Fibroblast of skin of back (primary cell): ENCODE measurements at places on chromosomes 11 and 22.

DNA sequence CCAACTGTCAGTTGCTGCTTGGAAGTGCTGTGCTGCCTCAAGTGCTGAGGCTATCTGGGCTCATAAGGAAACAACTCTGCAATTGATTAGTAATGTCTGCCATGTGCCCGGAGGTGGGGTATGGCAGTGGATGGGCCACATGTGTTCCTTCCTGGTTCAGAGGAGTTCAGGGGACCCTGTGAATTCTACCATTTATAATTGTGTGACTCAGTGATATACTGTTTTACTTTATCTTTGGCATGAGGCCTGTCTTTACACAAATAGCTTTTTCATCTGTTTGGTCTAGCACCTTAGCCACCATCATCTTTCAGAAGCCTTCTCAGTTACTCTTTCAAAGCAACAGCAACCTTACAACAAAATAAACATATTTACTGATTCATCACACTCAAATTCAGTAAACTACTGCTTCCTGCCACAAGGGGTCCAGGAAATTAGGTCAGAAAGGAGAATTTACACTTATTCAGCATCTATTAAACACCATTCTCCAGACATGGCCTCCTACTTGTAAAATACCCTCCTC, 20.9 kb downstream of the DKK3 start:
- DNase-seq, result peak; percentile 78

- DNase-seq, result no peak
Observed at GRCh38 chr11:3986301-3986700, 108.3 kb upstream of the RRM1 start.

DNA sequence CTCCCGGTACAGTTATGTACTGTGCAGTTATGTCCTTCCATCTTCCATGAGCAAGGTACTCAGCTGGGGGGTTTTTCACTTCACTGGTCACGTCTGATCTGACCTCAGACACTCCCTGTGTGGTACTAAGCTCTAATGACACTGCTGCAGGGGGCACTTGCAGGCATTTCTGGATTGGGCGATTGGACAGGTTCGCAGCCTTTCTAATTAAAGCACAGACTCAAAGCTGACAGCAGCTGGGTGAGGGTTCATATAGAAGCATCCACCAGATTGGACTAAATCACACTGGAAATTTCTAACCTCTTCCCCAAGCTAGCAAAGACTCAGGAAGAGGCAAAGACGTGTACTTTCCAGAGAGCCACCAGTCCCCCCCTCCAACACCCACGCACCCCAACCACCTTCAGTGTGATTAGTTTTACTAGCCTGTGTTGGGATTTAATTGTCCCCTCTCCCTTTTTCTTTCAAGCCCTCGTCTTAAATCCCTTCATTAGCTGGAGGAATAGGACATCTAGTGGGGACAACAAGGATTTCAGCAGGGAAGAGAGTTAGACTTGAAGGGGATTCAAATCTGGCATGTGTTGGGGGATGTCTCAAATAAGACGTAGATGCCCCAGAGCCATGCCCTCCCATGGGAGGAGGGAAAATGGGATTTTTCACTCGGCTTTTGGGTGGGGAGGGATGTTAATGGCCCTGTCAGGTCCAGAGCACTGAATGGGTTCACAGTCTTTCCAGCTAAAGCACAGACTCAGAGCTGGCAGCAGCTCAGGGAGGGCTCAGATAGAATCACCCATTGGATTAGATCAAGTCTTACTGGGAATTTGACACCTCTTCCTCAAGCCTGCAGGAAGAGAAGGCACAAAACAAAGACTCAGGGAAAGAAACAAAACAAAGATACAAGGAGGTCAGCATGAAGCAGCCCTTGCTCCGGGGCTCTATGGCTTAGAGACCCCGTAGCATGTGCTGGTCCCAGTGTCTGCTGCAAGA, 10.9 kb downstream of the INS start:
- DNase-seq, result peak; percentile 56

DNA sequence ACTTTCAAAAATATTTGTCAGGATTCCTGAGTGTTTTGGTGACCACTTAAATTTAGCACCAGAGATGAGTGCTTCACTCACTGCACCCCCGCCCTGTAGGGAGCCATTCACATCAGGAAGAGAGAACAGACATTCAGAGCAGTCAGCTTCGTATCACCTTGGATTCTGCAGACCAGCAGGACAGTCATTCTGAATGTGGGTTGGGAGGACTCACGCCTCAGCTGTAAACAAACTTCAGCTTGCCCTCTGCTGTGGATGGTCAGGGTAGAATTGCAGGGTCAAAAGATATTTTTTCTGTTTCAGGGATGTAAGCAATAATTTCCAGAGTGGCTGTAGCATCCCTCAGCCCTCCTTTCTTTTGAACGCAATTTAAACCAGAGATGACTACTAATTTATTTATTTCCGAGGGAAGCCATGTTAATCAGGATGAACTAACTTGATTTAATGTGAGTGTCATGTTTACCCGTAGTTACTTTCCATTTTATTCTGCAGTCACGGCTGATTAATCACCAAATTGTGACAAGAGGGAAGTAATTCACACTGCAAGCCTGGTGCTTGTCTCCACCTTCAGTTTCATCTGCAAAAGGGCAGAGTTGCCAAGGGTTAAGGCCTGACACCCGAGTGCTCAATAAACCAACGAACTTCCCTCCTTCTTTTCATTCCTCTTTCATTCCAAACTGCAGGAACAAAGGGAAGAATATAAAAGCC, 174.2 kb upstream of the DDI1 start:
- no peak for DNase-seq

DNA sequence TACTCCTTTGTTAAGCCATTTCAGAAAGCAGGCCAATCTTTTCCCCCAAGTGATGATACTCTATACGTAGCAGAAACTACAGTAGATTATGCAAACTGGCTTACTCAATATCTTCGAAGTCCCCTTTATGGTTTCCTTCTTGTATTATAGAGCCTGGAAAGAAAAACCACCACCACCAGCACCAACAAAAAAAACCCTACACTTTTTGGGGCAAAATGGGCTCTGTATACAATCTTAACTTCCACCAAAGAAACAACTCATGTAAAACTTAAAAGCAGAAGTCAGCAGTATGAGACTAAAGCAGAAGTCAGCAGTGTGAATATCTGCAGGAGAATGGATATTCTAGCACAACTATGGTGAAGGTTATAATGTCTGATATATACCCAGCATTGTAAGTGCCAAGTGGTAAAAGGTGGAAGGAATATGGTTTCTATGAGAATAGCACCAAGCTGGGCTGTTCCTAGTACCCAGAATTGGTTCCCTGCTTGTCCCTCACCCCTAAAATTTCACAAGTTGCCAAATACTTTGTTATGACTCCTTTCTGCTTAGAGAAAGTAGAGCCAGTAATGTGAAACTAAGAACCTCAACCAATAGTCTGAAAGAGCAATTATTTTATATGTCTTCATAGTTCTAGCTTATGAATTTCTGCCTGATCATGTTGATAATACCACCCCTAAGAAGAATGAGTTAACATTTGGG, 252.1 kb downstream of the SBF2 start:
- no peak for DNase-seq

DNA sequence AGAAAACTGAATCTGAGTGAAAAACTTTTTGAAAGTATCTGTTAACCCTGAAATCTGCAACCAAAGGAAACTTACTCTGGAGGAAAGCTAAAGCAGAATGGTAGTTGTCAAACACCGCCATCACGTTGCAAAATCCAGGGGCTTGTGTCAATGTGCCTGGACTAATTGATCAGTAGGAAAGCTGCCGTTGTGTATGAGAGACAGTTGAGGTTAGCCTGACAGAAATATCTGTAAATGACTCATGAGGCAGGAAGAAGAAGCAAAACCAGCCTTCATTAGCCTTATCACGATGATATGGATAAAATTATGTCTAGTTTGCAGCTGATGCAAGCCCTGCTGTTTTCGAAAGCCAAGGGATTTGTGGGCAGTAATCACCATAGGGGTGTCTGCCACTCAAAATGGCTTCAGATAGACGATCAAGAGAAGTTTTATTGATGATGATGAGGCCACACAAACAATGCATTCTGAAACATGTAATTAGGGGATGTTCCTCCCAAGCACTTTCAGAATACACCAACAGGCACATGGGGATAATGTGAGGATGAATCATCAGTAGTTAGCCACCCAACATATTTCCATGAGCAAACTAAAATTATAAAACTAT, 8.9 kb downstream of the SCGB1A1 start:
- peak; percentile 67 for DNase-seq

DNA sequence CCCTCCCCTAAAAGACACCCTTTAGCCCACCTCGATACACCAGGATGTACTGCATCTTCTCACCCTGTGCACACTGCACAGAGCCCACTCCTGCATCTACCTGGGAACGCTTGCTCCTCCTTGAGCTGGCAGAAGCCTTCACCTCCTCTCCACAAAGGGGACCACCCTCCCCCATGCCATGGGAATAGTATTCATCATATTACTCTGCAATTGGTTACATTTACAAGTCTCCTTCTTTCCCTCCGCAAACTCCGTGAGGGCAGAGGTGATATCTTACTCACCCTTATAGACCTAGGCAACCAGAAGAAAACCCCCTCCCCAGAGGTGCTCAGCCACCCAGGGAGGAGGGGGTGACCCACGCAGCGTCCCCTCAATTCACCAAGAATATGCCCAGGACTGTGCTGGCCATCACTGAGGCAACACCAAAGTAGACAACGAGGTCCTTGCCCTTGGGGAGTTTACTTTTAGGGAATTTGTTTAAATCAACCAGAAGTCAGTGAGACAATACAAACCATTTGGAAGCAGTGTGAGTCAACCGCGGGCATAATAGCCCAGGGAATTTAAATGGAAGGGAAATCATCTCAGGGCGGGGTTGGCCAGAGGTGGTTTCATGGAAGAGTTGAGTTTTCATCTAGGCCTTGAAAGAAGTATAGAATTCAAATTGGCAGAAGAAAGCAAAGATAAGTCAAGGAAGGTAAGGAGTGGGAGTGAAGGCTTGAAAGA, 214.5 kb downstream of the BARX2 start:
- no peak for DNase-seq

DNA sequence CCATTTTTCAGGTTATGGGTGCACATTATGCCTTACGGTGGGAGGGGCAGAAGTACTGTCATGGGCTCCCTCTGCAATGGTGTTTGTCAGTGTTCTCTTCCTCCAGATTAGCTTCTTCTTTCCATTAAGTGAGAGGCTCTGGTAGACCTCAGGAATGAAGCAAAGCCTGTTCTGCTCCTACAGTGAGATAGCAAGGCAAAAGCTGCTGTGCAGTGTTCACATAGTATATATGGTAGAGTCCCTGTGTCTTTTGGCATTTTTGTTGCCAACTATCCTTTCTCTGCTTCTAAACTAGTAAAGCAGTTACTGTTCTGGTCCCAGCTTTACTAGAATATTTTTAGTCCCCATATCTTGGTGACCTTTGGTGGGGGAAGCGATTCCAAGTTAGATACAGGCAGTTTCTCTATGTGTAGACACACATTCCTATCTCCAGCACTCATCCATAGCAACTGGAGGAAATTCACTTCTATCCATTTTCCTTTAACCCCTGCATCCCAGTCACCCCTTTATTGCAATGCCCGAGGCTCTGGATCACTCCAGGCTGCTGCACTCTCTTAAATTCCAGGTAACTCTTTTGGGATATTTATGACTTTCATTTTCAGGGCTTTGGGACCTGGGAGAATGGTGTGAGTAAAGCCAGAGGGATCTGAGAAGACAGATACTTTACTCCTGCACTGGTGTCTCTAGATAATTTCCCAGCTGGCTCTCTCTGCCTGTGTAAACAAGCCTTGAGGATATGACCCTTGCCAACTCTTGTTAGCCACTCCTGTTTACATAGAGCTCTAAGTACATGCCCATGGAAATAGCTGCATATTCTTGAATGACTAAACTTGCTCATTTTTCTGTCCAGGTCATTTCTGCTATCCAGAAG, 3.9 kb upstream of the TRIM34 start:
- DNase-seq, result peak; percentile 90

DNA sequence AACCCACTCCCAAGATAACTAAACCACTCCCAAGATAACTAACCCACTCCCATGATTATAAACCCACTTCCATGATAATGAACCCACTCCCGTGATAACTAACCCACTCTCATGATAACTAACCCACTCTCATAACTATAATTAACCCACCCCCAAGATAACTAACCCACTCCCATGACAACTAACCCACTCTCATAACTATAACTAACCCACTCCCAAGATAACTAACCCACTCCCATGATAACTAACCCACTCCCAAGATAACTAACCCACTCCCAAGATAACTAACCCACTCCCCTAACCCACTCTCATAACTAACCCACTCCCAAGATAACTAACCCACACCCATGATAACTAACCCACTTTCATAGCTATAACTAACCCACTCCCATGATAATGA, 30.1 kb upstream of the CELSR1 start:
- DNase-seq, result no peak

DNA sequence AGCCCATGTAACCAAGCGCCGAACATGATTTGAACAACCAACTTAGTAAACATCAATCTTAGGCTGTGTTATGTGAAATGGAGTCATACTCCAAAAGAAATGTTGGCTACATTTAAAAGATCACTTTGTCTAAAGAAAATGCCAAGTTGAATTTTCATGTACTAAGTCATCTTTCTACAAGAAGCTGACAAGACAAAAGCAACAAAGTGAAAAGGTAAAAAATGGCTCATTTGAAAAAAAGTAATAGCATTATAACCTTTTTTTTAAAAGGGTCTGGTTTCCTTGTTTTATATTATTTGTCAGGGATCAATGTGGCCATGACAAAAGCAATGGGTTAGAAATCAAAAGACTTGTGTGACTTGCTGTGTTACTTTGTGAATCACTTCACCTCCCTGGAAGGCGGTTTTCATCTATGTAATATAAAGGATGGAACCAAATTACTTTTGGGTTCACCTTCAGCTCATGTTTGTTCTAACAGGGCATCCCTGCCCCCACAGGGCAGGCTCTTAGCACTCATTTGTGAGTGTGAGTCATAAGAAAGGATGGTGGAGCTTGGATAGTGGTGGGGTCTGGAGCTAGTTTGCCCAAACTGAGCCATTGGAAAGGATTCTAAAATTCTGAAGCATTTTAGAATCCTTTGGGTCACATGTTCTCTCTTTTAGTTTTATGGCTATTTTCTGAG, 131.9 kb upstream of the MTMR2 start:
- DNase-seq, result peak; percentile 86

DNA sequence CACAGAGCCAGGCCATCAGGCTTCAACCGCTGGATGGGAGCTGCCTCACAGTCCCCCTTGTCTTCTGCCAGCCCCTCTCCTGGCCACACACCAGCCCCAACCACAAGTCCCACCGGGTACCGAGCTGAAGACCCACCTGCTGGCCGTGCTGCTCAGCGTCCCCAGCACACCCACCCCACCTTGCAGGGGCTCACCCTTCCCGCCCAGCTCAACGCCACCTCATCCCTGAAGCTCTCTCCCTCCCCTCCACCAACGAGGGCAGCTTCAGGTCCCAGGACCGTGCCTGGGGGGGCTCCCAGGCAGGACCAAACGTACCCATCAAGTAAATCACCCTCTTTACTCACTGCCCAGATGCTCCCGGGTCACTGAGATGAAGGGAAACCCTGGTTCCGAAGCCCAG, 141.0 kb downstream of the CRYBB2 start:
- DNase-seq, result no peak
